NCI-H2029 treated with DMSO at 0.1 percent for 48 hours (cell line): ENCODE measurements at places on chromosomes 2 and 18.

DNA sequence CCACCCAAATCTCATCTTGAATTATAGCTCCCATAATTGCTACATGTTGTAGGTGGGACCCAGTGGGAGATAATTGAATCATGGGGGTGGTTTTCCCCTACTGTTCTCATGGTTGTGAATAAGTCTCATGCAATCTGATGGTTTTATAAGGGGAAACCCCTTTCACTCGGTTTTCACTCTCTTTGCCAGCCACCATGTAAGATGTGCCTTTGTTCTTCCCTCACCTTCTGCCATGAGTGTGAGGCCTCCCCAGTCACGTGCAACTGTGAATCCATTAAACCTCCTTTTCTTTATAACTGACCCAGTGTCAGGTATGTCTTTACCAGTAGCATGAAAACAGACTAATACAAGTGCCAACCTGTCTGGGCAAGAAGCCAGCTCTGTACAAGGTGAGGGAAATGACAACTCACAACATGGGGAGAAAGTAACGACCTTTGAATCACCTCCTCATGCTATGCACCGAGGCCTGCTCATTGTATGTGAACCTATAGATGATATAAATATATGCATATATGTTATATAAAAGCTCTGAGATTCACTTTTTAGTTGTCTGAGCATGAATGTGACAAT, 162.2 kb downstream of the ALPK2 start:
- no peak for DNase-seq

- no peak for DNase-seq
These were observed 46.4 kb downstream of the COMMD1 start for GRCh38 chr2:61951881-61952280.

- no peak for DNase-seq
These were observed 50.2 kb downstream of the CABYR start for GRCh38 chr18:24189007-24189528.

GRCh38 chr2:216113572-216113971, 4.4 kb downstream of the XRCC5 start:
- no peak for DNase-seq

DNA sequence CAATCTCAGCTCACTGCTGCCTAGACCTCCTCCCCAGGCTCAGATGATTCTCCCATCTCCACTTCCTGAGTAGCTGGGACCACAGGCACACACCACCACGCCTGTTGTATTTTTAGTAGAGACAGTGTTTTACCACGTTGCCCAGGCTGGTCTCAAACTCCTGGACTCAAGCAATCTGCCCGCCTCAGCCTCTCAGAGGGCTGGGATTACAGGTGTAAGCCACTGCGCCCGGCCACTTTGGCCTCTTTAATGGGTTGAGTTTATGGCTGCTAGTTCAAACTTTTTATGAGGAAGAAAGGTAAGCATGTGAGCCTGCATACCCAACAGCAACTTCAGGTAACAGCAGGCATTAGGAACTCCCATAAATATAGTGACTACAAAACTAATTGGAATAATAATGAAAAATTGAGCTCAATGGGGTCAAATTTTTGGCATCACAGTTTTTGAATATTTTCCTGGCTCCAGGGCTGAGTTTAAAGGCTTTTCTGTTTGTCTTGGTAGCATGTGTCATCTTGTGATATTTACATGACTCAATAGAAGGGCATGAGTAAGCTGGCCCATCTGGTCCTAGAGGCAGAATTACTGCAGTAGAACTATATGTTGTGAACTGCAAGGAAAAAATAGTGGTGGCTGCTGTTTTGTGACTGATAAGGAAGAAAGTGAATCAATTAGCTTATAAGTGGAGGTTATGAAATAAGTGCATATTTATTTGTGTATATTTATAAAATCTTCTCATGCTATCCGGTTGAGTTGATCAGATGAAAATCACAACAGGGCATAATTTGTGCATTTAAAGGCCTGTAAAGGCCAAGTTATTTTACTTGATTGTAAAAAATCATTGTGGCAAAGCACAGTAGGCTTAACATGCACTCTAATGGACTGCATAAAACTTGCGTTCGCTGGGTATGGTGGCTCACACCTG, 24.8 kb downstream of the GALM start:
- no peak for DNase-seq

- DNase-seq, result no peak
These were observed 763 bp downstream of the CCDC141 start for GRCh38 chr2:179049203-179049545.

GRCh38 chr2:206958261-206958660, 18.9 kb downstream of the CPO start:
- no peak for DNase-seq

DNA sequence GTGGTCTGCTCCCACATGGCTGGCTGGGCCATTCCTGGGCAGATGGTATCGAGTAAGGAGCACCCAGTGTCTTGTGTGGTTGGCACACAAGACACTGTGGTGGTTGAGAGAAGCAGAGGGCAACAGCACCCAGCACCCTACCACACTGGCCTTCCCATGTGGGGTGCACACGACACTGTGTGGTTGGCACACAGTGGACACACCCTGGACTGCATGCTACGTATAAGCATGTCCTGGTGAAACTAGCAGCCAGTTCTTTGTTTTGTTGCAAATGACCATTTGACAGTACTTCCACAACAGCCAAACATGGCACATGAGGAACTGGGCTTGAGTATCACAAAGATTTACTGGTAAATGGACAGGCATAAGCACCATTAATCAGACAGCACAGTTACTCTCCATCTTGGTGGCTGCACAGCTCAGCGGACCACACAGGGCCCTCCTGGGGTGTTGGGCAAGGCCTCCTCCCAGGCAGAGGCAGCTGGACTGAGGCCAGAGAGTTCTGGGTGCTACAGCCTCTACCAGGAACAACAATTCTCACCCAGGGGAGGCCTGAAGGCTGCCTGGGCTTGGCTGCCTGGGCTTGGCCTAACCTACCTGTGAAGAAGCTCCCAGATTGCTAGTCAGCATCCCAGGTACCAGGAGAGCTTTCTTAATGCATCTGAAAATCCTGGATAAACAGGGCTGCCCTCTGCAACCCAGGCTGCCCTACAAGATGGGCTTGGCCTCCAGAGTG, 59.3 kb upstream of the ALPP start:
- no peak for DNase-seq

DNA sequence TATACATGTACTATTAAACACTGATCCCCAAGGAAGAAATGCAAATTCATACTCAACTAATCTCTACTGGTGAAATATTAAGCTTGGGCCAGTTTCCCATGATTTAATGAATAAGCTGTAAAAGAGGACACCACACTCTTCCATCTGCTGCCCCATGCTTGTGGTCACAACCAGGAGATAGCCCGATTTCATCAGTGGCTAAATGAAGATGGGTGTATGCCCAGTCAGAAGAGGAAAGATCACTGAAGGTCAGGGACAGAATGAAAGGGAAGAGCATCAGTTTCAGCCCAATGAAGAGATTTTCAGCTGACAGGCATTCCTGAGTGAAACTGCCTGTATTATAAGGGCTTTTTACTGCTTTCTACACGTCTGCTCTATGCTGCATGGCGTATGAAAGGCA, 103.5 kb downstream of the KCNS3 start:
- no peak for DNase-seq

GRCh38 chr2:204051984-204052556, 115.5 kb downstream of the ICOS start:
- DNase-seq, result no peak

DNA sequence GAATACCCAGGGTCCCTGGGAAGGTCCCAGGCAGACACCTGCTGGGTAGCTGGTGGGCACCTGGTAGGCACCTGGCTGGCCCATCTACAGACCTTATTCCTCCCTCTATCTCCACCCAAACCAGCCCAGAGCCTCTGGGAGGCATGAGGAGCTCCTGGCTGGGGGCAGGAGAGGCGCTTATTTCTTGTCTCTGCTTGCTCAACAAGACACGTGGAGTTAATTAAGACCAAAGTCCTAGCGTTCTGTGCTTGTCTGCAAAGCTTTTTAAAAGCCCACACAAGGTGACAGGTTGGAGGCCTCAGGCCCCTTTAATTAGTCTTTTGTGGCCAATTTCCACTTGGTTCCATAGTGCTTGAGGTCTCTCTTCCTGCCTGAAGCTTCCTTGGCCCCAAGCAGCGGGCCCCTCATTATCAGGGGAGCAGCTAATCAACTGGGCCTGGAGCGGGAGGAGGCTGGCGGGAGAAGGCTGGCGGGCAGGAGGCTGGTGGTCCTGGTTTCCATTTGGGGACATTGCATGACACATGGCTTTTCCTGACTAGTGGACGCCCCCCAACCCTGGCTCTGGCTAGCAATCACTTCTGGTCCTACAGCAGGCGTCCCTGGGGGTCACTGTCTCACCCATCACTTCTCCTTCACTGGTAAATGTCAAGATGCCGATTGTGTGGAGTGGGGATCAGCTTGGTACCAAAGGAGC, 65.4 kb upstream of the HDAC4 start:
- no peak for DNase-seq

- no peak for DNase-seq
These were observed 57.5 kb upstream of the CPO start for GRCh38 chr2:206881708-206882410.

- no peak for DNase-seq
These were observed 285.1 kb downstream of the TMX3 start for GRCh38 chr18:68429841-68430240.

DNA sequence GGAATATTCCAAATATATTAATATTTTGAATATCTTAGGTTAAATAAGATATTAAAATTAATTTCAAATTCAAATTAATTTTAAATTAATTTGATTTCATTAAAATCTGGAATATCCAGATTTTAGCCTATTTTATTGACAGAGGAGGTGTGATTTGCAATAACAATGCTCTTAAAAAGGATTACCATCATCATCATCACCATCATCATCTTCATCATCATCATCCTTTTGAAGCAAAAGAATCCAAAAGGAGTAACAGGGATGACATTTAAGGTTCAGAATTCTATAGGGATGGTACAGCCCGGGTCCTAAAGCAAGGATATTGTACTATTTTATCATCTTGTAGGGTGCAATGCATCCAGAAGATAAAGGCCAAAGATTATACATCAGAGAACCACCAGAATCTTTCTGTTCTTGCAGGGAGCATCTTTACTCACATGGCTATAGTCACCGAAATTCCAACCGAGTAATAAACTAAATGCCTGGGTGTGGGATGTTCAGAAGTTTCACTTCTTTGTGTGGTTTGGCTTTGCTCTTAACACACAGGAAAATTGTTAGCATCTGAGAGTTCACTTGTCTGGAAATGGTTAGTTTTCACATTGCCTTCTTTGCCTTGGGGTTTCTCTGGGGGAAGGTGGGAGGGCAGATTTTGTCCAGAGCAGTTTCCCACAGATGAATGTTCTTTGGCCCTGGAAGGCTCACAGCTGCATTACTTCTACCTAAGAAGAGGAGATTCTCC, 99.1 kb upstream of the ITGA6 start:
- DNase-seq, result no peak

GRCh38 chr18:52312346-52312745, 27.7 kb upstream of the DCC start:
- peak; percentile 83 for DNase-seq

GRCh38 chr2:171271971-171272436, 111.3 kb upstream of the TLK1 start:
- DNase-seq, result peak; percentile 51

GRCh38 chr2:120719491-120719890, 16.2 kb upstream of the GLI2 start:
- DNase-seq, result no peak

DNA sequence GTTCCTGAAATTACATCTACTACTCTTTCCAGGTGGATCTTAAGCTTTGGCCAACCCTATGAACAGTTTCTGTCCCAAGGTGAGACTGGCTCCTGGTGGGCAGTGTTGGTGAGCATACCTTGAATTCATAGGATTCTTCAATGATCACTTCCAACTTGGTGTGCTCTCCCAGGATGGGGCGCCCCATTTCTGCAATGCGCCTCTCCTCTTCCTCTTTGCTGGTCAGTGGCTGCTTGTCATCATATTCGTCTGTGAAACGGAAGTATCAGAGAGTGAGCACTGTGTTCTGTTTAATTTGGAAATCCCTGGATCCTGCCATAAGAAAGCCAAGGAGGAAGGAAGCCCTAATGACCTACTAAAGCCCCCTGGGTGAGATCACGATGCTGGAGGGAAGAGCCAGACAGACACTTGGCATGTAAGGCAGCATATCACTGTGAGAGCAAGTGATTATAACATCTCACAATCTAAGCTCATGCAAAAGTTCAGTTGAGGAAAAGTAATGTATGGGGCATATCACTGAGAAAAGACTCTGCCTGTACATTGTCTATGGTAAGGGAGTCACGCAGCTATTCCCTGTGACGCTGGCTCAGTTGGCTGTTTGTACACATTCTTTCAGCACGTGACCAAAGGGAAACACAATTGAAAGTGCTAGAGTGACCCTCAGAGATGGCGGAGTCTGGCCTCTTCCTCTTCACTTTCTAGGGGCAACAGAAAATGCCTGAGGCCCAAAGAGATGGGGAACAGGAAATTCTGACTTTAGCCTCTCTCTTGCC, 287.0 kb downstream of the SLC8A1 start:
- no peak for DNase-seq

GRCh38 chr18:40371673-40372072, 1583.4 kb upstream of the PIK3C3 start:
- no peak for DNase-seq

DNA sequence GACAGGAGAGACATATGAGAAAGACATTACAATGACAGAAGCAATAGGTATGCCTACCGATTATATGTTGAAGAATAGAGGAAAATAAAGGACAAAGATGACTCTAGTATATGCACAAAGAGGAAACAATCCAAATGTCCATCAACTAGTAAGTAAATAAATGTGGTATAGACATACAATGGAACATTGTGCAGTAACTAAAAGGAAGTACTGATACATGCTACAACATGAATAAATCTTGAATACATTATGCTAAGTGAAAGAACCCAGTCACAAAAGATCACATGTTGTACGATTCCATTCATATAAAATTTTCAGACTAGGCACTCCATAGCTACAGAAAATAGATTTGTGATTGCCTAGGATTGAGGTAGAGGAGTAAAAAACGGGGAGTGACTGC, 28.5 kb upstream of the PGAP1 start:
- DNase-seq, result no peak

- no peak for DNase-seq
These were observed 8.3 kb downstream of the MAT2A start for GRCh38 chr2:85547089-85547858.

DNA sequence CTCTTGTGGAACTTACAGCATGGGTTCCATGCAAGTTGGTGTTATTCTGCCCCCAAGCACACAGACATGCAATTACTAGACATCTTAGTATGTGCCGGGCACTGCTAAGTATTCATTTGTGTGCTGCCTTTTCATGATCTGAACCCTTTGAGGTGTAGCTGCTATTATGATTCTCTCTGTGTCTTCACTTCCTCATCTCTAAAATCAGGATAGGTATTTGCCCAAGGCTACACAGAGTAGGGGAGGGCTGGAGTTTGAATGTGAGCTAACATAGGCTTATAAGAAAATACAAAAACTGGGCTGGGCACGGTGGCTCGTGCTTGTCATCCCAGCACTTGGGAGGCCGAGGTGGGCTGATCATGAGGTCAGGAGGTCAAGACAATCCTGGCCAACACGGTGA, 27.2 kb downstream of the FASTKD2 start:
- no peak for DNase-seq

- no peak for DNase-seq
These were observed 32.6 kb upstream of the GPR39 start for GRCh38 chr2:132383956-132384355.

DNA sequence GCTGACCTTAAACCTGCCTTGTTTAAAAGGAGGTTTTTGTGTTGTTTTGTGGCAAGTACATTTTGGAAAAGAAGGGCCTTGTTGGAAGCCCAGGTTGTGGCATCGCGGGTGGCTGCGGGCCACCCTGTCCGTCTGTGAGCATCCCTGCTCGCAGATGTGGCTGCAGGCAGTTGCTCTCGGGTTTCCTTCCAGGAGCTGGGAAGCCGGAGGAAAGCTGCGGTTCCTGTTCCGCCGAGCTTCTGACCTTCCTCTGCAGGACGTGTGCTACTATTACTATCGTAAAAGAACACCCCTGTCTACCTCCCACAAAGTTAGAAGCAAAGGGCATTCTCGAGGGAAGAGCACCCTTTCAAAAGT, 766 bp downstream of the MFF start:
- DNase-seq, result no peak
